ENCODE measurements at places on chromosomes 7 and 10. TPM values are rescaled to one million over a fixed set of nuclear protein-coding genes. Genes with fewer than 3 reads are reported as not detected.

The CAMK2B gene
- total RNA-seq: 0.15 TPM

The LDB3 gene
- total RNA-seq: not detected

The SLC16A12 gene
- 0.03 TPM for total RNA-seq

The UNCX gene
- not detected for total RNA-seq
